ENCODE measurements at places on chromosomes 16 and 17.

- no peak for DNase-seq
Observed at GRCh38 chr17:76404976-76405563, 20.7 kb downstream of the SPHK1 start.

- no peak for DNase-seq
Observed at GRCh38 chr17:67554634-67555033, 163.1 kb upstream of the NOL11 start.

DNA sequence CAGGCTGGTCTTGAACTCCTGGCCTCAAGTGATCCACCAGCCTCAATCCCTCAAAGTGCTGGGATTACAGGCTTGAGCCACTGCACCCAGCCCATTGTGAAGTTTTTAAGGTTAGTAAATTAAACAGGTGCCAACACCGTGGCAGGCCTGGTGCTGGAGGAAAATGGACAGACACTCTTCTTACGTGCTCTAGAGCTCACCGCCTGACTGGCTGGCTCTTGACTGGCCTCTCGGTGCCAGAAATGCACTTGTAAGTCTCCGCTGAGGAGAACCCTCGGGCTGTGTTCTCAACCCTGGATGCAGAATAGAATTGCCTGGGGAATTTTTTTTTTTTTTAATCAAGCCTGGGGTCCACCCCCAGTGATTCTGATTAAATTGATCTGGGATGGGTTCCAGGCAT, 10.3 kb upstream of the HAS3 start:
- no peak for DNase-seq

GRCh38 chr17:11302401-11303186, 61.6 kb downstream of the SHISA6 start:
- DNase-seq = no peak

DNA sequence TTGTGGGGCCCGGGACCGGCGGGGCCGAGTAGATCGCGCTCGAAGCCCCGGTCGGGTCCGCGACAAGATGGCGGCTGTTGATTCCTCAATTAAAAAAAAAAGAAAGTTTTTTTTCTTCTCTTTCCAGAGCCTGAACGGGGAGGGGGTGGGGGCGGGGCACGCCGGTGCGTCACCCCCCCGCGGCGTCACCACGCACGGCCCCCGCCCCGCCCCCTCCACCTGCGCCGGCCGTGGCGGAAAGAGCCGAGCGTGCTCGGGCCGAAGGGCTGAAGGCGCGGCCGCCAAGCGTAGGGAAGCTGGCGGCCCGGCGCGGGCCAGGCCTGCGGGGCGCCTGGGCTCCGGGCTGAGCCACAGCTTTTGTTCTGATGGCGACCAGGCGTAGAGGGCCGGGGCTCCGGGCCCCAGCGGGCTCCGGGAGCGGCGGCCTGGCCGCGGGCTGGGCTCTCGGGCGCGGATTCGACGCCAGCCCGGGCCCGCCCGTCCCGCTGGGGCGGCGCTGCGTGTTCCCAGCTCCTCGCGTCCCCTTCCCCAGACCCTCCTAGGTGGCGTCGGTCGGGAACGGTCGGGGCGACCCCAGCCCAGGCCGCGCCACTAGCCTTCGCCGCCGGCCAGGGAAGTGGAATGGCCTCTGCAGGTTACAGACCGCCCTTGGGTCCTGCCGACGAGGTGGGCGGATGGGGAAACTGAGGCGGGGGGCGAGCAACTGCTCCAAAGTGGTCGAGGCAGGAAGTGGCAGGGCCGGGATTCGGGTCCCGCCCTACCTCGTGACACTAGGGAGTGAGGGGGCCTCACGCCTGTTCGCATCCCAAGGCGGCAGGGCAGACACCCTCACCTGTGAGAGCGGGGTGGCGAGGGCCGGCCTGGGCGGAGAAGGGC, at the start of gene CREBBP:
Gene CREBBP, minus strand, starts transcription at position 91 of the 876 bp plus-strand sequence. CDS start 797 bp downstream, outside the sequence.
- peak; percentile 90 for DNase-seq

GRCh38 chr16:82055728-82056549, 20.9 kb downstream of the HSD17B2 start:
- DNase-seq = no peak

- peak; percentile 10 for DNase-seq
Observed at GRCh38 chr17:28916302-28916934, 13.5 kb upstream of the DHRS13 start.

DNA sequence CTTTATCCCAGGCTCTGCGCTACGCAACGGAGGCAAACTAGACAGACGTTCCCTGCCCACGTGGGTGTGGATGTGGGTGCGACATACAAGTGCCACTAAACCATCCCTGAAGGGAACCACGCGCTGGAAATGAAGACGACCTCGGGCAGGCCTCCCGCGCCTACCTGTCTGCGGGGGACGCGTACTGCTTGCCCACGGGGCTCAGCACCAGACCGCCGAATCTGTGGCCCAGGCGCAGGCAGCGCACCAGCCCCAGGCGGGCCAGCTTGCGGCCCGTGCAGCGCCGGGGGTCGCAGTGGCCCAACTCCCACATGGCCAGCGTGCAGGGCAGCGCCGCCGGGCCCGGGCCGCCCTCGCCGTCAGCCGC, 480 bp downstream of the TSR3 start:
- DNase-seq = no peak

- DNase-seq = no peak
Observed at GRCh38 chr17:57918017-57918895, 37.0 kb downstream of the CUEDC1 start.

DNA sequence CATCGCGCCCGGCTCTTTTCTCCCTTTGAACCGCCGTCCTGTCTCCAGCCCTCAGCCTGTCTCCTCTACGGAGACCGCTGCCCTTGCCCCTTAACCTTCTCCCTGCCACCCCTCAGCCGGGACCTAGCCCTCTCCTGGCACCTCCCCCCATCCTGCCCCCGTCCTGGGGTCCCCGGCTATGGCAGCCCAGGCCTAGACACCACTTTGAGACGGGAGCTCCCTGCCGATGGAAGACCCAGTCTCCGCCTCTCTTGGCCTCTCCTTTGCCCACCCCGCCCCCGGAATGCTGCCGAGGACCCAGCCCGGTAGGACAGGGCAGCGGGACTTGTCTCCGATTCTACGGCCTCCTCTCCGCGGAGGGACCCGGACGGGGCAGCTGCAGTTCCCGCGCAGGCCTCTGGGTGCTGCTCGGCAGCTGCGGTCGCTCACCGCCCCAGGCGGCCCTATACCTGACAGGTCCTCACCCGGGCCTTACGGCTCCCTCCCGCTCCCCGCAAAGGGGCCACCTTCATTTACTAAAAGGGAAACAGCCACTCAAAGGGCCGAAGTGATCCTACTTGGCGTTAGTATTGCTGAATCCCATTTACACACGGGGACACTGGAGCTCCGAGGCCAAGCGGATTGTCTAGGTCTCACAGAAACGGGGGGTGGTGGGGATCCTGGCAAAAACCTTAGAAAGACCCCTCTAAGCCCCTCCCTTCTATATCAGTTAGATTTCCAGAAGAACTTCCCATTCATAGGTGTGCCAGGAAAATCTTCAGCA, 32.6 kb upstream of the TAC4 start:
- DNase-seq = peak; percentile 49

- DNase-seq = no peak
Observed at GRCh38 chr17:2034806-2035540, 5.0 kb downstream of the DPH1 start.

GRCh38 chr17:47675380-47676198, 18.4 kb upstream of the TBKBP1 start:
- no peak for DNase-seq

DNA sequence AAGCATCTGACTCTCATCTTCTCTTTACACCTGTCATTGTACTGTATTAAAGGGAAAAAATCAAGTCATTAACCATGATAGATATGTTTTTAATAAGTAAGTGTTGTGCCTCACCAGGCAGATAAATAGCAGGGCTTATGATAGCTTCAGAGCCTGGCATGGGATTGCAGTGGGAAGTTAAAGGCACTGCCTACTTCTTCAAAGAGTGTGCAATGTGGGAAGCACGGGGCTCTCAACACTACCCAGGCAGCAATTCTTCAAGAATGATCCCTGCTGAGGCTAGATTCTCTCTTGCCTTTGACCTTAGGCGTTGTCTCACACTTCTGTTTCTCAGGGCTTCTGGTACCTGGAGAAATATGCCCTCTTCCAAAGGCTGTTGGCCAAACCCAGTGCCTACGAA, 297.3 kb downstream of the MAF start:
- no peak for DNase-seq

- DNase-seq = no peak
Observed at GRCh38 chr16:88060524-88061219, 109.4 kb downstream of the BANP start.

DNA sequence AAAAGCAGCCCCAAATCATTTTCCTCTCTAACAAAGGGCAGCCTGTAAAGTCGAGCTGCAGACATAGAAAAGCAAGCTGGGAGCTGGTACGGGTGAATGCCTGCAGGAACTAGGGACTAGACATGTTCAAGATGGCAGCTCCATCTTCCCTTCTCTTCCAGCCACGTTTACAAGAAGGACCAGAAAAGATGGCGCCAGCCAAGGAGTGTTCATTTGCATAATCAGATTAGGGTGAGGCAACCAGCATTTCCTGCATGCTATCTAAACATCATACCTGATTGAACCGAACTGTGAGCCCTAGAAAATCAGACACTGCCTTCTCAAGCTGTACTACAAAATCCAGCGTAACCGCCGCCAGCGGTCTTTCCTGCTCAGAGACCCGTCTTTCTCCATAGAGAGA, 896.8 kb downstream of the CDH11 start:
- DNase-seq = no peak

- DNase-seq = peak; percentile 8
Observed at GRCh38 chr17:55717898-55718735, 4.5 kb downstream of the TMEM100 start.

DNA sequence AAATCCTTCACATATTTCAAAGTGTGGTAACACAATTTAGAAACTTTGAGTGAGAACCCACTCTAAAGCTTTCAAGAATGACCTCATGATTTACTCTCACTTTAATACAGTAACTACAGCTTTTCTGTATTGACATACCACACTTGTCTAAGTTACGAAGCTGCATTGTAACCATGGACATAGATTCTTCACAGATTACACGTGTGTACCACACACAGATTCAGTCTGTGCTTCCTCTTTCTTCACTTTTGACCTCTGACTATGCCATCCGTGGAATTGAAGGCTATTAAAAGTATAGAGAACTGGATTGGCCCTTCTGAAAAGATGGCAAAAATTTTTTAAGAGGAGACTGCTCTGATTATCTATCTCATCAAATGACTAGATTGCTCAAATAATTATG, 172.7 kb downstream of the TANC2 start:
- no peak for DNase-seq

GRCh38 chr17:58210922-58211321, 8.1 kb downstream of the MKS1 start:
- no peak for DNase-seq

- DNase-seq = no peak
Observed at GRCh38 chr16:15643946-15644250, 944 bp upstream of the MARF1 start.

DNA sequence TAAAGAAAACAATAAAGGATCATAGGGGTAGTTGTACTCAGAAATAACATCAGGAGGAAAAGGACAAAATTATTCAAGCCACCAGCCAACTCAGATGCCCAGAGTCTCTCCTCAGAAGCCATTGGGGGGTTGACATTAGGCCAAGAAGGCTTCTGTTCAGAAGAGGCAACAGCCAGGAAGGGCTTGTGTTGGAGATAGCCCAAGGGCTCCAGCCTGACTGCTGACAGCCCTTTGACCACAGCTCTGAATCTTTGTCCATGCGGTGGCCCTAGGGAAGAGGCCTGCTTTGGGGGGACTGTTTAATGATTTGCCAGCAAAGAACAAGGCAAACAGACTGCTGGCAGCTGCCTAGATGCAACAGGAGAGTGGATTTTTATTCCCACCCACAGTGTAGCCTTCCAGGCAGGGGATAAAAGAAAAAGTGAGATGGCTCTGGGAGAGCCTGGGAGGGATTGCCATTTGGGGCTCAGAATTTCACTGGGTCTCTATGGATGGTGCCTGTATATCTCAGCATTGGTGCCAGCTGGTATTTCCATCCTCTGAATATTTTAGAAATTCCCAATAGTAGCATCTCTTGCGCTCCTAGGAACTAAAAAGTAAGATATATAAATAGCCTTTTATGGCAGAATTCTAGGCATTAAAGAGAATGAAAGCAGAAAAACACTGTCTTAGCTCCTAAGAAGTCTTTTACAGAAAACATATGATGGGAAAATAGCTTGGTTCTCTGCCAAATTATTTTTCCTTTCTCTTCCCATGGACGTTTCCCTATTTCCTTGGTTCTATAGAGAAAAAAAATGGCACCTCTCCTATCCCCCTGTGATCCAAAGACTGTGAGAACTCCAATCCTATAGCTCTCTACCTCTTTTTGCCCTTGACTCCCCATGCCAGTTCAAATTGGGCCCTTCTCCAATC, 29.4 kb upstream of the SUPT4H1 start:
- DNase-seq = no peak

- DNase-seq = no peak
Observed at GRCh38 chr16:26700250-26700649, 366.5 kb upstream of the C16orf82 start.

Measured in effector CD8-positive, alpha-beta T cell (primary cell).